Stimulated activated CD8-positive, alpha-beta memory T cell treated with anti-CD3 and anti-CD28 coated beads, Interleukin-2, amount 100 ng/mL, for 1 hour (primary cell): ENCODE measurements at places on chromosomes 6 and 20.
A peak's percentile ranks its signal among the peaks of the same experiment; 100 is the strongest.

DNA sequence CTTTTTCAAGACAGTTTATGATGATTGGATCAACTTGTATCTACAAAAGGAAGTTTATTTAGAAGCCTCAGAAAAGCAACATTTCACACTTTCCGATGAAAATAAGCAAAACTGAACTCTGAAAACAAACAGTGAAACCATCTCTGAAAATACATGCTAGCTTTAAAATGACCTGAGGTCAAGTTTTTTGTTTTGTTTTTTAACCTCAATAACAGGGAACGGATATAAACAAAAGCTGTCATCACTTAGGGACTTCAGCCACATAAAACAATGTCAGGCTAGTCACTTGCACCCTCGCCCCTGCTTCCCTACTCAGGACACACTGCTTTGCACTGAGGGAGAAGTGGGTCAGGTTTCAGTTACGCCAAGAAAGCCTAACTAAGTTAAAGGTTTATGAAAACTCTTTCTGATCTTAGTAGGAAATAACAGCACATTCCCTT, 11.6 kb downstream of the BACH2 start:
- no peak for DNase-seq

DNA sequence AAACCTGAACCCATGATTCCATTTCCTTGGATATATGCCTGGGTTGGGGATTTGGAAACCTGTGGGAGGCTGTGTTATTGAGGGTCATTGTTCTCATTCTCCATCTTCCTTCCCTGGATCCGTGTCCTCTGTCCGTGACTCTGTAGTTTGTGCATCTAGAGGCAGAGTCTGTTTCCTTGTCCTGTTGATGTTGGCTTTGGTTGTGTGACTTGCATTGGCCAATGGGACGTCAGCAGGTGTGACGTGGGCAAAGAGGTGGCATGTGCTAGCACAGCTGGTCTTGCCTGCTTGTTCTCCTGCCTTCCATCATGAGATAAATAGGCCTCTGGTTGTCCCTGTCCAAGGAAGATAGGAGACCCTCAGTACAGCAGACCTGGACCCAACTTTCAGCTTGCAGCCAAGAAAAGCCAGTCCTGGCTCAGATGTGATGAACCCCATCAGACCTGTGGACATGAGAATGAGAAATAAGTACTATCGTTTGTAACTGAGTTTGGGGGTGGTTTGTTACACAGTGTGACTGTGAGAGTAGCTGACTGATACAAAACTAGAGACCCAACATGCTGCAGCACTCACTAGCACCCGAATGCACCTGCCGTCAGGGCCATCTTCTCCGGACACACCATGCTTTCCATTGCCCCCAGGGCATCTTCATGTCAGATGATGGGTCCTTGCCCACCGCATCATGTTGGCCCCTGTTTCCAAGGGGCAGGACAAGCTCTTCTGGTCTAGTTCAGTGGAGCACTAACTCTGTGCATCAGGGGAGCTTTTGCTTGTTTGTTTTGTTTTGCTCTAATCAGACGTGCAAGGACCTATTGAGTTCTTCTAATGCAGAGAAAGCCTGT, 195.3 kb upstream of the SULF2 start:
- no peak for DNase-seq

DNA sequence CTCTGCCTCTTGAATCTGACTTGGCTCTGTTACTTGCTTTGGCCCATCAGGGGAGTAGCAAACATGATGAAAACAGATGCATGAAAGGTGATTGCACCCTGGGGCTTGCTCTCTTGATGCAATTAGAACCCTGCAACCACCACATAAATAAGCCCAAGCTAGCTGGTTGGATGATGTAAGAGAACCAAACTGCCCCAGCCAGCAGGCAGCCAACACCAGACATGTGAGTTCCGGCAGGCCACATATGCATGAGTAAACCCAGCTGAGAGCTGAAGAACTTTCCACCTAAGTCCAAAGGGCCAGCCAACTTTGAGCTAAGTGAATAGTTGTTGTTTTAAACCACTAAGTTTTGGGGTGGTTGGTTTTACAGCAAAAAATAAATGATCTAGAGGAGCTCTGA, 268.4 kb downstream of the FARS2 start:
- DNase-seq, result no peak

DNA sequence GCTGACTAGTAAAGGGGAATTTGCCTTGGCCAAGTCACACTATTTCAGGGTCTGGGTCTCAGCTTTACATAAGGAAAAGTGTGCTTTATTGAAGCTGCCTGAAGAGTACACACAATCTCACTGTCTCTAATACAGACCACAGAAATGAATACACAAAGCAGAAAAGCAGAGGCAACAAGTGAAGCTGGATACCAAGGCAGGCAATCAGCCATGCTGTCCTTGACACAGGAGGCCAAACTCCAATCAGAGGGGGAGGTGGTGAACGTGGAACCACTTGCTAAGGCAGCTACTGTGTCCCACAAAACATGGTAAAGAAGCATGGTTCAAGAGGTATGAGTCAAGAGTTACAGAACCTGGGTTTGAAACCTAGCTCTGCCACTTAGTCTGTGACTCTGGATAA, 21.8 kb upstream of the CCND3 start:
- no peak for DNase-seq

GRCh38 chr6:19317431-19317986, 519.7 kb upstream of the ID4 start:
- no peak for DNase-seq

DNA sequence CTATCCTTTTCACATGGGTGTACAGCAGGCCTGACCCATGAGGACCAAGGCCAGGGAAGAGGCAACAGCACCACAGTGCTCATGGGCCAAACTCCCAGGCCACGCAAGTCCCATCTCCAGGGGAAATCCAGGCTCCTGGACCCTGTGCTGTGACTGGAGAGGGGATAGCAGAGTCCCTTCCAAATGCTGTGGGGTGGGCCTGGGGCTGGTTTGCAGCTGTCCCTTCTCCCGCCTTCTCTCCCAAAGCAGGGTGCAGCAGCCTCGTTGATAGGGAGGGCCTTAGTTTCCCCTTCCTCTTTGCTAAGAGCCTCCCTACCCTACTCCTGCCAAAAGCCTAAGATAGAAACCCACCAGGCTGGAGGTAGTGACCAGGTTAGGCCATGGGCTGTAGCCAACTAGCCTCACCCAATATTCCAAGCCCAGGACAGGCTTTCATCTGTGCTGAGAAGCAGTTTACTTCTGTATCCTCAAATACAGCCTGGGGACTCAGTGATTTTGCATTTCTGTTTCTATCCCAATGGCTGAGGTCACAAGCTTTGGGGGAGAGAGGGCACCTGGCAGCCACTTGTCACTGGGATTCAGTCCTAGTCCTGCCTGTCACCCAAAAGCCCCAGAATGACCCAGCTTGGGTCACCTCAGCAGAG, 1.4 kb downstream of the CTSZ start:
- no peak for DNase-seq

DNA sequence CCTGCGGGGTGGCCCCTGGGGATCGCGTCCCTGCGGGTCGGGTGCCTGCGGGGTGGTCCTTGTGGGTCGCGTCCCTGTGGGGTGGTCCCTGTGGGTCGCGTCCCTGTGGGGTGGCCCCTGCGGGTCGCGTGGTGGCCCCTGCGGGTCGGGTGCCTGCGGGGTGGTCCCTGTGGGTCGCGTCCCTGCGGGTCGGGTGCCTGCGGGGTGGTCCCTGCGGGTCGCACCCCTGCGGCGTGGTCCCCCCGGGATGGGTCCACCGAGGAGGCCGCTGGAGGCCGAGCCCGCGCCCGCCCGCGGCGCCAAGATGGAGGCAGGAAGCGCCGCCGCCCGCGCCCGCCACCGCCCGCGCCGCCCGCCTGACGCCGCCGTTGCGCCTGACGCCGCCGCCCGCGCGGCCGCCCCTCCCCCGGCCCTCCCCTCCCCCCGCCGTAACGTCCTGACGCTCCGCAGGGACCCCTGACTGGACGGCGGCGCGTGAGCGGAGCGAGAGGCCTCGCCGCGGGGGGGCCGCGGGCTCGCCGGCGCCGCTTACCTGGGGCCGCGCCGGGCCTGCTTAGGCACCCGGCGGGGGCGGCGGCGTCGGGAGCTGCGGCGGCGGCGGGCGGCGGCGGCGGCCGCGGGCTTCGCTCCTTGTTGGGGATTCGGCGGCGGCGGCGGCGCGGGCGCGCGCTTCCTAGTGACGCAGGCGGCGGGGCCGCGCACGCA, at the start of gene GMEB2:
TSS of gene GMEB2 (minus strand) at position 678 of the 705 bp plus-strand sequence. CDS start 7,704 bp downstream, outside the sequence.
- DNase-seq, result peak; percentile 44

DNA sequence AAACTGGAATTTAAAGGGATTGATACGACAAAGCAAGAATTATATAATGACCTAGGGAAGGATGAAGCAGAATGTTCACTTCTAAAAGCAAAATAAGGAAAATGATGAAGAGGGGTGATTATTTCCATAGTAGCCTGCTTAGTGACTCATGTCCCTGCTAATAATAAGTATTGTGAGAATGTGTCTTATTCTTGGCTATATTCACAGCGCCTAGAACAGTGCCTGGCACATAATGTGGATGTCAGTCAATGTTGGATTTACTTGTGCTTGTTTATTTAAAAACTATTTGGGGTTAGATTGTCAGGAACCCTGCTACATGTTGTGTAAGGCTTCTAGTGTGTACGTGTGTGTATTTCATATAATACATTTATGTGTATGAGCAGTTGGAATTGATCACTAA, 85.1 kb downstream of the ZFAND3 start:
- DNase-seq, result no peak

DNA sequence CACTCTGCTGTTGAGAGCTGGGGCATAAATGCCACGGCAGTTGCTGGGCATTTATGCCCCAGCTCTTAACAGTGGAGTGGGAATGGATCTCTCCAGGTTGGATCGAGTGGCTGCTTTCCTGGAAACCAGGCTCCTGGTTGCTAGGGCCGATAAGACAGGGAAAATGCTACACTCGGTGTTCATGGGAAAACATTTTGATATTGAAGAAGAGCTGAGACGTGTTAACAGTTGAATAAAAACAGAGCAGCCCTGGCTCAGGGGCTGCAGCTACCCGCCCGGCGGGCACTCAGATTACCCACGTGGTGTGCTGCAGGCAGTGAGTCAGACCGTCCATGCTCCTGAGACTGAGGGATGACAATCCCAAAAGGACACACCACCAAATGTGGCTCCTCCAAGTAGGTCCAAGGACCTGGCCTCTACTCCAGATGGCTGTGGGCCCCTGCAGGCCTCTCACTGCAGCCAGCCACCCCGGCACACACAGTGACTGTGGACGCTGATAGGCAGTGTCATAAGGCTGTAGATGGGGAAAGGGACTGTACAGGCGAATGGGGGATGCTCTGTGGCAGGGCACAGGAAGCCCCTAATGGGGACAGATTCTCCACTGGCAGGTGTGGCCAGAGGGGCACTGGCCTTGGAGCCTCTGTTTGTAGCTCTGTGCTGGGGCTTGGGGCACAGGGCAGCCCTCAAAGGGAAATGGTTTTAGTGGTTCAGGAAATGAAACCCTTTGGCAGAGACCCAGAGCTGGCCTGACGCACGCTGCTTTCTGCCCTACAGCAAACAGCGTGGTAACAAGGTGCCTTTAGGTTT, 237.8 kb downstream of the LY86 start:
- DNase-seq, result no peak

- DNase-seq, result no peak
Observed at GRCh38 chr6:5078121-5078669, 6.9 kb upstream of the PPP1R3G start.

- no peak for DNase-seq
Observed at GRCh38 chr6:92708945-92709344, 710.4 kb downstream of the EPHA7 start.

DNA sequence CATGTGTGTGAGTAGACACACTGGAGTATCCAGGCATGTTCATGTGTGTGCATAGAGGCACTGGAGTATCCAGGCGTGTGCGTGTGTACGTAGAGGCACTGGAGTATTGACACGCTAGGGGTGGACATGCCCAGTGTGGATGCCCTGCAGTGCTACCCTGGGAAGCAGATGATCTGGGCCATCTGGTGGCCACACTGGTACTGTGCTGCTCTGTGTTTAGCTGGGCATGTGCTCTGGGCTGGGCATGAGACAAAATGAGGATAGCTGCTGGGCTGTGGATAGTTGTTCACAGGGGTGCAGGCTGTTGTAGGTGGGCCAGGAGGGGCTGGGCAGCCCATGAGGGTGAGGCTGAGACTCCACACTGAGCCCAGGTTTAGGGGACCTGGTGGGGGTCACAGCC, 24.0 kb upstream of the NPBWR2 start:
- DNase-seq, result no peak

- DNase-seq, result no peak
Observed at GRCh38 chr6:81755551-81755950, 3.1 kb upstream of the TENT5A start.

DNA sequence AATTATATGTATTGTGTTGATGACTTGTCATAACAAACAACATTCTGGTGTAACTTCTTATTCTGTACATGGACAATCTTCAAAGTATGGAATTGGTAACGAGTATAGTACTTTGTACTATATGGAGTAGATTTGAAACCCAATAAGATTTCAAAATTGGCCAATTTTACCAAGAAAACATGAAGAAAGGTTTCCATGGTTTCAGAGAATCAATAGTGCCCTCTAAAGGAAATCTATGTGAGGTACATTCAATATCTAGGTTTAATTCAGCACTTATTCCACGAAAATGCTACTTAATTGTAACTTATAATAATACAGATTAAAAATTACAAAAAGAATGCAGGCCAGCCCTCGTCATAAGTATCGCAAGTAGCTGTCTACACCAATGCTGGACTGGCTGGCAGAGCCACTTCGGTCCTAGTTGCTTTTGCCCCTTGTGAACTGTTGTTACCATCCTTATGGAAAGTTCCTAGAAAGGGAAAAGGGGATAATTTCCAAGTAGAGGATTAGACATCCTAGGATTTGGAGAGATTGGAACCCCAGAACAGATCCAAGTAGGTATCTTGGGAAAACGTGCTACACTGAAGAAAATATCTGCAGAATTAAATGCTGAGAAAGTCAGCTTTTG, 70.9 kb downstream of the LCA5 start:
- no peak for DNase-seq

DNA sequence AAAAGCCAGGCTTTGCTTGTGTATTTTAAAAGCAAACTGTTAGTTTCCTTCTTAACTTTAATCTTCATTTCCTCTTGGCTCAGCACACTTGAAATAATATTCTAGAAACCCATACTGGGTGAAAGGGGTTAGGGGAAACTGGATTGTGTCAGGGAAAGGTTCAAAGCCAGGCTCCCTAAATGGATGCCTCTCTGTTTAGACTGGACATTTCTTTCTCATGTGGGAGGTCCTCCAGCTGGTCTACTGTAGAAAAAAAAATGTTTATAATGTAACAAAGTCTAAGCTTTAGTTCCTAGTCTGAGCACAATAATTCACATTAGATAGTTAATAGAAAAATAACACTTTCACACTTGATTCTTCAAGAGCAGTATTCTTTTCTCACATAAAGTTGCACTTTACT, 89.0 kb upstream of the AKIRIN2 start:
- no peak for DNase-seq

- DNase-seq, result no peak
Observed at GRCh38 chr6:161301338-161301737, 27.5 kb upstream of the AGPAT4 start.

DNA sequence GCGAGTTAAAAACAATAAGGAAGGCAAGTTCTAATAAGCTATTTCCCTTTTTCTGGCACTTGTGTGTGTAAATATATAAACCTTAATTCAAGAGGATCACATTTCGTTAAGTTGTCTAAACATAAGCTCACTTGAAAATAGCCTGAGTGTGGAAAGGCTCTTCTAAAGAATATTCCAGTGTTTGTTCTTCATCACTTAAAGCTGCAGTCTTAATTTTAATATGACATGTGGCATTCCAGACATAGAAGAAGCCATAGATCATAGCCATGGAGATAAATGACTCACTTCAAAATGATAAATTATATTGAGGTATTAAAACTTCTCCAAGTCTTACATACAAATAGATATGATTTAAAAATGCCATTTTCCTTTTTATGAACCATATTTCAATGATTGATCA, 42.1 kb downstream of the IYD start:
- DNase-seq, result no peak
